ENCODE measurements at places on chromosomes 13 and 19.

GRCh38 chr19:8363803-8364771, at the start of gene ANGPTL4:
Gene ANGPTL4, plus strand, starts transcription at chr19:8364155. Its CDS starts 167 bp downstream, at chr19:8364322.
- DNase-seq = no peak

- DNase-seq = no peak
Observed at GRCh38 chr19:17755443-17755890, 4.2 kb downstream of the FCHO1 start.

- no peak for DNase-seq
Observed at GRCh38 chr13:25679159-25679558, 307.4 kb downstream of the ATP8A2 start.

GRCh38 chr19:31610018-31610417, 260.8 kb upstream of the TSHZ3 start:
- no peak for DNase-seq

All from KG1 (cell line).